NCI-H1436 treated with DMSO at 0.1 percent for 48 hours (cell line): ENCODE measurements at places on chromosomes 1 and 21.

GRCh38 chr1:234617986-234618736, 8.2 kb upstream of the IRF2BP2 start:
- DNase-seq, result no peak

DNA sequence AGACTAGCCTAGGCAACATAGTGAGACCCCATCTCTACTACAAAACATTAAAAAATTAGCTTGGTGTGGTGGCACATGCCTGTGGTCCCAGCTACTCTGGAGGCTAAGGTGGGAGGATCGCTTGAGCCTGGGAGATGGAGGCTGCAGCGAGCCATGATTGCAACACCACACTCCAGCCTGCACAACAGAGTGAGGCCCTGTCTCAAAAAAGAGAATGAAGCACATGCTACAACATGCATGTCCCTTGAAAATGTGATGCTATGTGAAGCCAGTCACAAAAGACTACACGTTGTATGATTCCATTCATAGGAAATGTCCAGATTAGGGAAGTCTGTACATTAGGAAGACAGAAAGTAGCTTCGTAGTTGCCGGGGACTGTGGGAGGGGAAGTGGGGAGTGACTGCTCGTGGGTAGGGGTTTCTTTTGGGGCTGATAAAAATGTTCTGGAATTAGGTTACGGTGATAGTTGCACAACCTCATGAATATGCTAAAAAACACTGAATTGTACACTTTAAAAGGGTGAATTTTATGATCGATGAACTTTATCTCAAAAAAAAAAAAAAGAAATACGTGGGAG, 202.1 kb downstream of the KAZN start:
- no peak for DNase-seq

- no peak for DNase-seq
These were observed 573 bp downstream of the KLHL21 start for GRCh38 chr1:6601923-6602668.

DNA sequence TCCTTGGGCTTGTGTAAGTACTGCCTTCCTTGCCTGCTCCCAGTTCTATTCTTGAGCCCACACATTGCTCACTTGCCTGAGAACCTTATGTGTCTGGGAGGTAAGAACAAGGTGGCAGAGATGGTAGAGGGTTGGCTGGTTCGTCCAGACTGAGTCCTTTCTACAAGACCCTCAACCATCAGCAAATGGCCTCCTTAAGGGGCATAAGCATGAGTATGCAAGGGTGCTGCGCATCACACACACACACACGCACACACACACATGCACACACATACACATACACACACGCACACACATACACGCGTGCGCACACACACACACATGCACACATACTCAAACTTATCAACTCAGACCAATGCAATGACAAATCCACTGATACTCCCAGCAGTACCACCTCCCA, 56.9 kb downstream of the RHBG start:
- DNase-seq, result no peak

GRCh38 chr1:183655562-183656075, 2.5 kb upstream of the APOBEC4 start:
- no peak for DNase-seq
